ENCODE measurements at places on chromosomes 1 and 21. TPM values are rescaled to one million over a fixed set of nuclear protein-coding genes. Genes with fewer than 3 reads are reported as not detected.
A peak's percentile ranks its signal among the peaks of the same experiment; 100 is the strongest.

DNA sequence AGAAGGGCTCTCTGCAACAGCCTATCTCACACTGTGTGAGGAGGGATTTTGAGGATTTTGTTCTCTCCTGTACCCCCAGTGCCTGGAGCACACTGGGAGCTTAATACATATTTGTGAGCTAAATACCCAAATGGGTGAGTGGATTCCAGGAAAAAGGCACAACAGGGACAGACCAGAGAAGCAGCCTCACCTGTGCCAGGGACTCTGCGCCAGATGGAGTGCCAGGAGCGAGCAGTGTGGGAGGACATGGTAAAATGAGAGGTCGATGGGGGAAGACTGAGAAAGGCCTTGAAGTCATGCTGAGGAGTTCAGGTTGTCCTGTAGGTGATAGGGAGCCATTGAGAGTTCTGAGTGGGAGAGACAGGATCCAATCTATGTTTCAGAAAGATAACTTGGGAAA is 11.0 kb upstream of the KCNA2 start:
- no peak for DNase-seq

GRCh38 chr1:7290971-7291970 is 479.8 kb upstream of the VAMP3 start:
- no peak for DNase-seq

GRCh38 chr1:105785021-105785420 is 1271.5 kb upstream of the PRMT6 start:
- DNase-seq: no peak

GRCh38 chr21:36792505-36792967 is 93.6 kb downstream of the SIM2 start:
- no peak for DNase-seq

- no peak for DNase-seq
These were observed 7.1 kb downstream of the ANGEL2 start for GRCh38 chr1:213008564-213008963.

GRCh38 chr1:1754051-1754815 is 24.0 kb downstream of the NADK start:
- DNase-seq: no peak

GRCh38 chr21:27173053-27173452 is 206.2 kb upstream of the ADAMTS5 start:
- no peak for DNase-seq

The CD55 gene
- 117 TPM for total RNA-seq

- no peak for DNase-seq
These were observed 302.7 kb upstream of the SGIP1 start for GRCh38 chr1:66231217-66231616.

DNA sequence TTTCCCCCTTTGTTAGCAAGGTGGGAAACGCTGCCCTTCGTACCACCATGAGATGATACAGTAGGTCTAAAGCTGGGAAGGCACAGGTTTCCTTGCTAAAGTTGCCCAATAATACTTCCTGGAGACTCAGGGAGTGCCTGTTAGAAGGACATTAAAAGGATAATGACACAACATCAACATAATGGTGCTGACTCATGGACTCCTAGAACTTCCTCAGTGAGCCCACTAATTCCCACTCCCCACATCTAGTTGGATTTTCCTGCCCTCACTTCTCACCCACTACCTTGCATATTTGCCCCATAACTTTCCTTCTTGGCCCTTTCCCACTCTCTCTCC is 17.5 kb downstream of the CFAP45 start:
- DNase-seq: no peak

GRCh38 chr21:33908760-33909159 is 6.8 kb downstream of the ATP5PO start:
- DNase-seq: no peak

DNA sequence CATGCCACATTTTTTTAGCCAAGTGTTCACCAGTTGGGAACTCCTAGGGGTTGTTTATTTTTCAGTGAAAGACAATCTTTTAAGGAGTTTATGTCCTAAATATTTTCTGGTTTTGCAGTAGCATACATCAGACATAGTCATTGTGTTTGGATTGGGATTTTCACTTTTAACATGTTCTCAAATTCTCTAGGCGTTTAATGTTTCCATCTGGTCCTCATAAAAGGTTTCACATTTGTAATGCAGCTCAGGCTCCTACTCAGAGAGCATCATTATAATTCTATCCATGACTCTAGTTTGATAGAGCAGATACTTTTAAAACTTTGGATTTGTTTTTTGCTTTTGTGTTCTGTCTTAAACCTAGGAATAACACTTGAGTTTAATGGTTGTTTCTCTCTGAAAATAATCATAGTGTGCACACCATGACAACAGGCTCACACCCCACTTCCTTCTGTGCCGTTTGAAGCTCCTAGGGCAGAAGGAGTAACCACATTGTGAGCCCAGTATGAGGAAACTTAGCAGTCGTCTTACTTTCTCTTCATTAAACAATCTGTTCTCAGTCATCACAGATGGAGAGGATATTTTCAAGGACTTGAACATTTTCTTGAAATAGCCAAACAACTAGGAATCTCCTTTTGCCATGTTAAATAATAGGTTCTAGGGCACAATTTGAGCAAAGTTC is 219.6 kb downstream of the PDE4B start:
- no peak for DNase-seq

- no peak for DNase-seq
These were observed 18.8 kb upstream of the ACTRT2 start for GRCh38 chr1:3002349-3003038.

The NOS1AP gene
- total RNA-seq: 0.06 TPM

GRCh38 chr1:160437432-160438316 is 37.3 kb downstream of the VANGL2 start:
- DNase-seq: peak; percentile 56

- no peak for DNase-seq
These were observed 22.6 kb downstream of the RCAN1 start for GRCh38 chr21:34592120-34592955.

GRCh38 chr1:10498231-10498630 is 23.5 kb downstream of the PEX14 start:
- no peak for DNase-seq

GRCh38 chr1:75129983-75130789 is 4.0 kb upstream of the LHX8 start:
- DNase-seq: no peak

DNA sequence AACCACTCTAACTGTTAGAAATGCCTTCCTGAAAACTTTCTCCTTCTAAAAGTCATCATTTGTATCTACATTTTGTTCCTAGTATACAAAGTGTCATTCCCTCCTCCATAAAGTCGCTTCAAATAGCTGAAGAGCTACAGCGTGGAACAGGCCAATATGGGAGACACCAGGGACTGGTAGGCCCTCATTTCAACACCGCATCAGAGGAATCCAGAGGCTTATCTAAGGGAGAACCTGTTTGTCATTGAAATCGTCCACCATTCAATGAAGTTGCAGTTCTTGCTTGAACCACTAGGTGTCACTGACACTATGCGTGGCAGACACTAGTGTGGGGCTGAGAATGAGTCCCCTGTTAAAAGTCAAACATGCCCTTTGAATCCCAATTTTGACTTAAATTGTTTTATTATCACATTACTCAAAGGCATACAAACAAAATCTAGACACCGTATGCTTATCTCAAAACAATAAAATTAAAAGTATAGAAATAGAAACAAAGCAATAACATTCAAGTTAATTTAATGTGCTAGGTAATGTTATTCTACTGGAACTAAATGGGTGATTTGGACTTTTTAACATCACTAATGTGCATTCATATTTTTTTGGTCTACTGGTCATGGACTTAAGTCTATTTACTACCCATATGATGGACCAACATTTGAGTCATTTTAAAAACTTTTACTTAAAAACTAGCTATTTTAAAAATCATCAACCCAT is 182.3 kb downstream of the FCRL5 start:
- DNase-seq: peak; percentile 56

GRCh38 chr1:116724765-116725375 is 29.4 kb upstream of the CD2 start:
- DNase-seq: peak; percentile 90

GRCh38 chr1:25756215-25756614 is 43.8 kb upstream of the SELENON start:
- no peak for DNase-seq

DNA sequence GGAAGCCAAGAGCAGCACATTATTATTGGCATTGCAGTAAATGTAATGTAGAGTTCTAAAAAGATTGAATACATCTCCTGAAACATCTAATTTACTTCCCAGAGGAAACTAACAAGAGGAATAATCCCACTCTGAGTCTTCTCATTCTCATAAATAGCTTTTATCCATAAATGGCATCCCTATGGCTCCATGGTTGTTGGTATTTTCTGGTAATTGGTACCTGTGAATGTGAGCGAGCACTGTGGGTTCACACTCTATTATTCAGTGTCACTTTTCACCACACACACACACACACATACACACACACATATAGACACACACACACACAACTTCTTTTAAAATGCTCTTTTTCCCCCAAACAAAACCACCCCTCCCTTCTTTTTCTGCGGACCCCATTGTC is 4.7 kb upstream of the WLS start:
- DNase-seq: no peak

DNA sequence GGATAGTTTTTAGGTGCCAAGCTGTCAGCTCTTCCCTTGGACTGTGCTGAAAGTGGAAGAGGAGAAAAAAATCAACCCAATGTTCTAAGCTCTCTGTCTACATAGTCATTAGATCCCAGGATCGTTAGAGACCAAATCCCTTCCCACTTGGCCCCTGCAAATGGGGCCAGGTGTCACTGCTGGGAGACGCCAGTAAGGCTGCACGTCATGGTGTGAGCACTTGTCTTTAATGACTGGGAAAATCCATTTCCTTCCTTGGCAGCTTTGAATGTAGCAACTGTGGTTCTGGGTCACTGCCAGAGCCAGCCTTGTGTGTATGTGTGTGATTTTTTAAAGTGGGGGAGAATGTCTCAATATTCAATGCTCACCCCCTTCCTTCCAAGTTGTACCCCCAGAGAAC is 59.9 kb downstream of the MAN1C1 start:
- no peak for DNase-seq

The TARBP1 gene
- 31.3 TPM for total RNA-seq

DNA sequence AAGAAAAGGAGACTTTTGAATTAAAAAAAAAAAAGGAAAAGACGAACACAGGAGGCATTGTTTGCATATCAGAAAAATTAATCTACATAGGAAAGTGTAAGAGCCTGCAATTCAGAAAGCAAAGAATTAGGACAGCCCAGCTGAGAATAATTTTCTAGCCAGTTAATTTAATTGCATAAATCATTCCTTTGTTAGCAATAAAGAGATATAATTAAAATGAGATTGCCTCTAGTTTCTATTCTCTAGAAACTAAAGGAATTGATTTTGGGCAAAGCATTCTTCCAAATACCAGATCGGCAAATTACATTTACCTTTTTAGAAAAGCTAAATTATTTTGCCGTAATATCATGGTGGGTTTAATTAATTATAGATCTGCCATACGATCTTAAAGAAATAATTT is 46.0 kb downstream of the NUF2 start:
- no peak for DNase-seq

The ZFP69B gene
- 3.5 TPM for total RNA-seq

DNA sequence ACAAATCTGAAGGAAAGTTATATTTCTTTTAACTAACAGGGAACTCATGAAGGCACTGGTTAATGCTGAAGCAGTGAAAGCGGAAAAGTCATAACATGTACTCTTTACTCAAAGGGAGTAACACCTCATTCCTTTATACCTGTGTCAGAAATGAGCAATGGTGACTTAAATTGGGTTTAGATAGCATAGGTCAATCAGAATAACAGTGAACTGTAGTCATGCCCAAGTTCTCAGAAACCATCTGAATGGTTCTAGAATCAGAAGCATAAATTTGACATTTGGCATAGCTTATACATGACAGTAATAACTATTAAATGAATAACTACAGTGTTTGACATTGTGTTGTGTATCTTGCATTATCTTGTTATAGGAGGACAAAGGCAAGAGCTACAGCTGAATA is 382.0 kb downstream of the NUF2 start:
- no peak for DNase-seq

DNA sequence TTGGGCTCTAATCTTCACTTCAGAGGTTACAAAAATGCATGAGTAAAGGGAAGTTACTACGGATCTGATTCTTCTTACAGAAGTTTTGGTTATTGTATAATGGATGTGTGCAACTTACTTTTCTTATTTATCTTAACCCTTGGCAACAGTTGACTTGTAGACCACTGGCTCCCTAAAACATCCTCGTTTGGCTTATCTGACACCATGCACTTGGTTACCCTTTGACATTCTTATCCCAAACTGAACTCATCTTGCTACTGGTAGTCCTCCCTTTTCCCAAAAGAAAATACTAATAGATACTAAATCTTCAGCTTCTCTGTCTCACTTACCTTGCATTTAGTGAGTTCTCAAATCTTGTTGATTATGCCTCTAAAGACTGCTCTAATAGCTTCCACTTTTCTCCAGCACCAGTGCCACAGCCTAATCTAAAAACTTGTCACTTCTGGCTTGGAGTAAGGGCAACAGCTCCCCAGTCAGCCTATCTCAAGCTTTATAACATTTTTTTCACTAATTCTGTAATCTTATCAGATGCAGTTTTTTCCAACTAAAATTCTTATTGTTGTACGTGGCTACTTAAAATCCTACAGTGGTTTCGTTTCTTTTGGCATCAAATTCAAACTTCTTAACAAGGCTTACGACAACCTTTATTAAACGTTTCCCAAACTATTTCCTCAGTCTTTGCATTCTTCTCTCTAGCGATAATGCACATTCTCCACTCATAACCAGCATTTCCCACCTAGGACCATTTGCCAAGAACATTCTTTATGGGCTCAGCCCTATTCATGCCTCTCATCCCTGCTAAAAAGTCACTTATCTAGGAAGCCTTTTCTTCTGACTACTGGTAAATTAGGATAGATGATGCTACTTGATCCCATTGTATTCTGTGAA is 204.2 kb downstream of the KCNT2 start:
- no peak for DNase-seq

The RIPK4 gene
- not detected for total RNA-seq

The TNFRSF14 gene
- total RNA-seq: 182 TPM

The FCGR1A gene
- not detected for total RNA-seq

DNA sequence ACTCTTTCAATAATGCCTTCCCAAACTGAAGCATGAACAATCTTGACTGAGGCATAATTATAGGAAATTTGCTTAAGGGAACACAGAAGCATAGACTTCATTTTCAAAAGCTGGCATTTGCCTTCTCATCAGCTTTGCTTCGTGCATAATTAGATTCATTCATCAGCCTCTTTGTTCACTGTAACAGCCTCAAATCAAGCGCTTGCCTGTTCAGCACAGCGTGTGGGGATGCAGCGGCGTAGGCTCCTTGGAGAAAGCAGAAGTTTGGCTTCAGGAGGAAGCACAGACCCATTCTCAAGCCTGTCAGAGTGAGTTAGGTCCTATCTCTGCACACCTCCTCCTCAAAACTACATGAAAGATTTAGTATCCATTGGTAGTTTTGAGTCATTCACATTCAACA is 246.4 kb upstream of the MAP1LC3C start:
- DNase-seq: no peak

The EFNA4 gene
- total RNA-seq: 8.2 TPM

DNA sequence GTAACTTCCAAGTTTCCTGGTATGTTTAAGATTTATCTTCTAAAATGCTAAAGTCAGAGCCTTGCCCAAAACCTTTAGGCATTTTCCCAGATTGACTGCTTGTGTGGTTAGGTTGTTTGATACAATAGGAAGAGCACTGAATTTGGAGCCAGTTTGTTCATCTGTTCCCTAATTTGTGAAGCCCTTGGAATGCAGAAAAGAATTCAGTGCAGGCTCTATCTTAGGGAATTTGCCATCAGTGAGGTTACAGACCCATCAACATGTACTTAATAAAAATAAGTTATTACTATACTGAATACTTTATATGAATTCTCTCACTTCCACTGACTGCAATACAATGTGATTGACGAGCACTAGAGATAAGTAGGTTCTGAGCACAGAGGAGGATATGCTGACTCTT is 120.2 kb downstream of the PIK3R3 start:
- DNase-seq: no peak
